ENCODE measurements at places on chromosomes 11 and 22.

DNA sequence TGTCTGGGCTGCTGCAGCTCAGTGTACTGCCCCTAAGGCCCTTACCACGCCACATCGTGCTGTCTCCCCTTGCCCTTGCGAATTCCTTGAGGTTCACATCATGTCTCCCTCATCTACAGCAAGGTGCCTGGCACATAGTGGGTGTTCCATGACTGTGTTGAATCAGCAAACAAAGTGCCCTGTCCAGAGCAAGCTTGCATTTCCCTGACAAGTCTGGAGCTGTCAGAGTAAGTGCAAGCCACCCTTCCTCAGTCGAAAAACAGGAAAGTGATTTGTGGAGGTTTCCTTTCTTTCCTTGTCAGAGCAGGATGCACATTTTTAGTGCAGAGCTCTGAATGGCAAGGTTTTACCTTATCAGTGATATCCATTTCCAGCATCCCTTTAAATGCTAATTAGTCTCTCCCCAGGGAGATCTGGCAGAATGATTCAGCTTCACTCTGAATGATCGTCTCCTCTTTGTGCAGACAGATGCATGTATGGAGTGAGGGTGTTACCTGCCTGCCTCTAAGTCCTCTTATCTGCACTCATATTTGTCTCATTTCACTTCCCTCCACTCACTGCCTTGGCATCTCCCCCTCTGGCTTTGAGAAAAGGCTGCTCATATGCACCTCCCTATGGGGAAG is 331.2 kb downstream of the TMEM135 start:
- DNase-seq: no peak

DNA sequence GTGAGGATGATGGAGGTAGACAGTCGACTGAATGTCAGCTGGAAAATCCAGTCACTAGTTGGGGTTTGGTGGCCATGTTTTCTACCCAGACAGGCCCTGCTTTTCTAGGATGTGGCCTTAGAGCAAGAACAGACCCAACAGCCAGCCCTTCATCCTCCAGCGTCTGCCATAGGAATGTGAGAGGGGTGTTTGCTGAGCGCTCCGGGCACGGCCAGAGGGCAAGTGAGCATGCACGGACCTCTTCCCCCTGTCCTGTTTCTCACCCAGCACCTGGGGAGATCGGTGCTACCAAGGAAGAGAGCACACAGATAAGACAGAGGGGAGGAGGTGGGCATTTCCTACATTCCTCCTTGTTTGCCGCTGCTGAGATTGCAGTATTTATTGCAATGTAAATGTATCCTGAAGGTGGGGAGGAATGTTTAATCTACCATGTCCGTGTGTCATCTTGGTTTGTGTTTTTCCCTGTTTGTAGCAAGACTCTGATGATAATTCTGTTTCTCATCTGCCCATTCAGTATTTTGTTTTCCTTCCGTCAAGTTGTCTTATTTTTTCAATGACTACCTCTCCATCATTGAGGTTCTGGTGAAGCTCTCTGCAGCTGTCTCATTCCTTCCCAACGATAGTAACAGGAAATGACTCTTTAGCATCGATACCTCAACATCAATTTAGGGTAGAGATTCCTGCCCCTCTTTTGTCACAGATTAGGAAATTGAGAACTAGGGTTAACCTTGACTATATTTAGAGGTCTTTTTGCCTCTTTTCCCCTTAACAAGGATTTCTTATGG is 4.9 kb upstream of the ATF4 start:
- no peak for DNase-seq

DNA sequence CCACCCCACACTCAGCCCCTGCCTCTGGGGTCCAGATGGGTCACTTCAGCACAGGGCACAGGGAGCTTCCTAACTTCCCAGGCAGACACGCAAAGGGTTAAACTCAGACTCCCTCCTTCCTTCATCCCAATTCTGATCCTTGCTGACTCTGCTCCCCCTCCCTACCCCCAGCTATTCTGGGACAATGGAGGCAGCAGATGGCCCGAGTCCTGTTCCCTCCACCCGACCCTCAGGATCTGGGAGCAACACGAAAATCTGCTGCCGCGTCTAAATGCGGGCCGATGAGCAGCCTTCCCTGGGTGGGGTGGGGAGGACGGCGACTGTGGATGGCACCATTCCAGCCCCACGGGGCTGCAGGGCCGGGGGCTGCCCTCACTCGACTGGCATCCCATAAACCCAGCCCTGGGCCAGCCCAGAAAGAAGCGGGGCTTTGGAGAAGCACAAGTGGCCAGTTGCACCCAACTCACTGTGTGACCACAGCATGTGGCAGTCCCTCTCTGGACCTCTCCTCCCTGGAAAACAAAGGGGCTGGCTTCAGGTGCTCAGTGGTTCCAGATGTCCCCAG is 18.7 kb downstream of the MFNG start:
- DNase-seq: no peak

DNA sequence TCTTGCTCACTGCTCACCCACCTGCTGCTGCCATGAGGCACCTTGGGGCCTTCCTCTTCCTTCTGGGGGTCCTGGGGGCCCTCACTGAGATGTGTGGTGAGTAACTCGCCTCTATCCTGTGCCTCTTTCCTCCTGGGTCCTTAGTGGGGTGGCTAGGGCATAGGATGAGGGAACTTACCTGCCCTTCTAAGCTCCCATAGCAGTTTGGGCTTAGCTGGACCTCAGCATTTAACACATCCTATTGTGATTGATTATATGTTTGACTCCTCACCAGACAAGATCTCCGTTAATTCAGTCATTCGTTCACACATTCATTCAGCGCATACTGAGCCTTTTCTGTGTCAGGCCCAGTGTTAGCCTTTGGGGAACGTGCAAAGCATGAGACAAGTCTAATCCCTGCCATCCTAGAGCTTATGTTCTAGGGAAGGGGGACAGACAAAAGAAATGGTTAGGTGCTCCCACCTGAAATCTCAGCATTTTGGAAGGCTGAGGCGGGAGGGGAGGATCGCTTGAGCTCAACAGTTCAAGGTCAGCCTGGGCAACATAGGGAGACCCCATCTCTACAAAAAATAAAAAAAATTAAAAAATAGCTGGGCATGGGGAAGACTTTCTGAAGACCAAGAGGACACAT is 441 bp downstream of the TCN2 start:
- DNase-seq: no peak

DNA sequence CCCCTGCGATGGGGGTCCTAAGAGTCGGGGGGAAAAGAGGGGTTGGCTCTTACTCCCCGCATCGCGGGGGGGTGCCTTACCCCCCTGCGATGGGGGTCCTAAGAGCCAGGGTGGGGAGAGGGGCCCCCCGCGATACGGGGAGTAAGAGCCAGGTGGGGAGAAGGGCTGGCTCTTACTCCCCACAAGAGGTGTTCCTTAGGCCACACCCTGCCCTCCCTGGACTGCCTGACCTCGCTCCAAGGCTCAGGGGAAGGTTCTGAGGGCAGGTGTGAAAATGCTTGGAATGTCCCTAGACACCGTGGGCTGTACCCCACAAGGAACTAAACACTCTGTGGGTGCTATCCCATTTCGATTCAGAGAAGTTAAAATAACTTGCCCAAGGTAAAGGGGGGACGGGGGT is 7.8 kb downstream of the UNC93B1 start:
- no peak for DNase-seq

- DNase-seq: no peak
Observed at GRCh38 chr11:66291706-66292542, at the start of gene TMEM151A. TMEM151A (plus strand) TSS chr11:66291894; CDS start chr11:66292014, 120 bp downstream.

DNA sequence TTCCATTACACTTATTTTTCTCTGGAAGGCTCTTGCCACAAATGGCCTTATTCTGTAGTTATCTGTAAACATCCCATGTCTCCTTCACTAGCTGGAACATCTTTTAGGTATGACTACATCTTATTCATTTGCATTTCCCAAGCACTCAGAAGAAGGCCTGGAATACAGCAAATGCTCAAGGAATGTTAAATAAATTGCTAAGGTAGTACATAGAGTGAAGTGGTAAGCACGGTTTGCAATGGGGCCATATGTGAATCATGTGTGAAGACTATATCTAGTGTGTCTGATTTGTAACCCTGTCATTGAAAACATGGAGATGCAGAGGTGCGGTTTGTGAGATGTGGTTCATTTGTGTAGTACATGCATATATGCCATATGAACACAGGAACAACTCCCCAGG is 33.5 kb downstream of the GDPD4 start:
- DNase-seq: no peak

- no peak for DNase-seq
Observed at GRCh38 chr11:17697175-17697949, 22.0 kb upstream of the MYOD1 start.

- DNase-seq: no peak
Observed at GRCh38 chr11:41446107-41446506, 13.3 kb downstream of the LRRC4C start.

DNA sequence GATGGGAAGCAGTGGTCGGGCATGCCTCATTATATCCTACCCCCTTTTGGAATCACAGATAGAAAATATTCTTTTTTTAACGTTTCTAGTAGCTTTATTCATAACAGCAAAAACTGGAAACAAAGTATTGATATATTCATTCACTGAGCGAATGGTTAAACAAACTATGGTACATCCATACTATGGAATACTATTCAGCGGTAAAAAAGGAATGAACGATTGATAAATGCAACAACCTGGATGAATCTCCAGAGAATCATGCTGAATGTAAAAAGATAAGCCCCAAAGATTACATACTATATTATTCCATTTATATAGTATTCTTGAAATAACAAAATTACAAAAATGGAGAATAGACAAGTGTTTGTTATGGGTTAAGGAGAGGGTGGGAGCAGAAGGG is 7.5 kb upstream of the SULT4A1 start:
- DNase-seq: no peak

DNA sequence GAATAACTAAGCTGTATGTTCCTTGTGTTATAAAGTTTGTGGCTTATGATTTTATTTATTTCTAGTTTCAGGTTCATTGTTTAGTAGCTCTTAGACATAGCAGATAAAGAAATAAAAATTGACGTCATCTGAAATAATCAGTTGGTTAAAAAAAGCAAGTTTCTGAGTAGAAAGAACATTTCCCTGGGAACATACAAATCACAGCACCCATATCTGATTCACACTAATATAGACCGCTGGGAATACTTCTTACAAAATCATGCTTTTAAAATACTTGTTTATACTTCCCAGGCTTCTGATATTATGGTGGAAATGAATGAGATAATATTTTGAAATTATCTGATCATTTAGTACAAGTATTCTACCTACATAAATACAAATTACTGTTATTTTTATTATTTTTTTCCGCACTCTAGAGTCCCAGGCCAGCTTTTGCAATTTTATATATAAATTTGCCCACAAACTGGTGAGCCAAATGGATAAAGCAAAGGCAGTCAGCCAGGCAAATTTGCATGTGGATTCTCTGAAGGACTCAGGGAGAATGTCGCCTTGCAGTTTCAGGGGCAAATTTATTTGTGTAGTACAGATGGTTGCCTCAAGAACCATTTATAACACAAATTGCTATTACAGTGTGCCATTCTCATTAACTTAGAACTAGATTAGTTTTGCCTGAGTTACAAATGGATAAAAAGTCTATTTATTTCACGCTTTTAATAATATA is 62.9 kb upstream of the SC5D start:
- DNase-seq: no peak

- DNase-seq: no peak
Observed at GRCh38 chr11:76348348-76348747, 32.6 kb downstream of the THAP12 start.

DNA sequence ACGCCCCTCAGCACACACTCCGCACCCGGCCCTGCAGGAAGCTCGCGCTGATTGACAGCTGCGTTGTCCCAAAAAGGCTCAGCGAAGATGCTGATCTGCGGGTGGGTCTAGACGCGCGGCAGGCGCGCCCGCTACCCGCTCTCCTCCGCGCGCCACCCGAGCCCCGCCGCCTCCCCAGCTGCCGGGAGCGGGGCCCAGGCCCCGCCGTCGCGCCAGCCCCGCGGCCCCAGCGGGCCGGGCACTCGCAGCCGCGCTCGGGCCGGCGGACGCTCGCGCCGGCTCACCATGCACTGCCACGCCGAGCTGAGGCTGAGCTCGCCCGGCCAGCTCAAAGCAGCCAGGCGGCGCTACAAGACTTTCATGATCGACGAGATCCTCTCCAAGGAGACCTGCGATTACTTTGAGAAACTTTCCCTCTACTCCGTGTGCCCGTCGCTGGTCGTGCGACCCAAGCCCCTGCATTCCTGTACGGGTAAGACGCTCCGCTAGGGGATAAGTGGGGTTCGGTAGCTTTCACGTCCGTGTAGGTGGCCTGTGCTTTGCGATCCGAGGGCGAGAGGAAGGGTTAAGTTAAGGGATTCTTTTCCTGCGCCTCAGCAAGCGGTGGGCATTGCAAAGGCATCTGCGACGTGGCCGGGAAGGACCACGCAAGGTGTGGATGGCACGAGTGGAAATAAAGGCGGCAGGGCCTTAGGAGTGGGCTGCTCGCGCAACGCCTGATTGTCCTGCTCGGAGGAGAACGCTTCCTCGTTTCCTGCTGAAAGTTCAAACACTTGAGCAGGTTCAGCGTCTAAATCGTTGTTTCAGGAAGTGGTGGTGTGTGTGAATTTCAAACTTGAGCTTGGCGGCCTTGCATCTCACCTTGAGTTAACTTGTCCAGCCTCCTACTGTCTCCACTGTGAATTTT is at the start of gene BARX2:
BARX2 (plus strand) TSS at position 98 of the 907 bp plus-strand sequence; CDS start at position 286, 188 bp downstream.
- no peak for DNase-seq

DNA sequence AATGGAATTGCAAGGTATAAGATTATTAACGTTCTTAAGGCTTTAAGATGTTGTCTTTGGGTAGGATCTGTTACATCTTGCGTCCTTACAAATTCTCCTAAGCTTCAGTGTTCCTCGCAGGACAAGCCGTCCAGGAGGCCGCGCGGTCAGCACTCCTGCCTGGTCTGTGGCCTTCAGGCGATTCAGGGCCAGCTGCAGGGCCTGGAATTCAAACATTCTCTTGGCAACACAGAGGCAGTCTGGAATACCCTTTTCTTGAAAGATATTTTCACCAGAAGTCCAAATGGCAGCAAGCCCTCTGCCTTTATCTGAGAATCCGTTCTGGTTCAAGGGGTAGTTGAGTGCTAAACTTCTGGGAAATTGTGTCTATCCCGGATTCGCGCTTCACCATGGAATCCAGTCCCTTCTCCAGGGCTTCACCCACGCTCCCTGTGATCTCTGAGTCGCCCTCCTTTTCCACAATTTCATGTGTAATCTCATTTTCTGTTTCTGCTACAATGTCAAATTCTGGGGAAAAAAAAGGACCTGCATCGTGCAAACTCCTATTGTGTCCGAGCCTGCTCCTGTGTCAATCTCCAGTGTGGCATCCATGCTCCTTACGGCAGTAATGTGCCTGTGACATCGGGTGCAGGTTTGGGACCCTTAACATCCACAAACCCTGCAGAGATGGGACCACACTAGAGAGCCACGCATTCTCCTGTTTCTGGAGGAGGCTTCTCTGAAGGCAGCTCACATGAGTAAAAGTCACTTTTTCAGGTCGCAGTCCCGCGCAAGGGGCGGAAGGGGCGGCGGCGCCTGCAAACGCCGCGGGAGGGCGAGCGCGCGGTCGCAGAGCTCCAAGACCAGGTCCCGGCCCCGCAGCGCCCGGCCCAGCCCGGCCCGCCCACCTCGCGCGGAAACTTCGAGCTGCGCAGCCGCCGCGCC is 25.4 kb upstream of the SORL1 start:
- no peak for DNase-seq

DNA sequence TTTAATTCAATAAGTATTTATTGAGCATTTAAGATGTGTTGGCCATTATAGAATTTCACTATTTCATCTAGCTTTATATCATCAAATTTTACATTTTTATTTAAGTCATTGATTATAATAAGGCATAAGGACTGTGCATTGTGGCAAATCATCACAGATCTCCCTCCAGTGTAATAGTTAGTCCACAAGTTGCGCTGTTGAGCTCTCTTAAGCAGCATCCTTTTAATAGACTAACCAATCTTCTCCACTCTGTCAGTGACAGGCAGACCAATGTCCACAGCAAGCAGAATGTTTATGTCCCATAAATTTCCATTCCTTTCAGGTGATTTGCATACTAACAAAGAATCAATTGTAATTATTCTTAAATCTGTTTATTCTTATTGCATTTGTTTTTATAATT is 595.3 kb upstream of the CCDC90B start:
- DNase-seq: no peak
